ENCODE measurements at places on chromosomes 4 and X.

DNA sequence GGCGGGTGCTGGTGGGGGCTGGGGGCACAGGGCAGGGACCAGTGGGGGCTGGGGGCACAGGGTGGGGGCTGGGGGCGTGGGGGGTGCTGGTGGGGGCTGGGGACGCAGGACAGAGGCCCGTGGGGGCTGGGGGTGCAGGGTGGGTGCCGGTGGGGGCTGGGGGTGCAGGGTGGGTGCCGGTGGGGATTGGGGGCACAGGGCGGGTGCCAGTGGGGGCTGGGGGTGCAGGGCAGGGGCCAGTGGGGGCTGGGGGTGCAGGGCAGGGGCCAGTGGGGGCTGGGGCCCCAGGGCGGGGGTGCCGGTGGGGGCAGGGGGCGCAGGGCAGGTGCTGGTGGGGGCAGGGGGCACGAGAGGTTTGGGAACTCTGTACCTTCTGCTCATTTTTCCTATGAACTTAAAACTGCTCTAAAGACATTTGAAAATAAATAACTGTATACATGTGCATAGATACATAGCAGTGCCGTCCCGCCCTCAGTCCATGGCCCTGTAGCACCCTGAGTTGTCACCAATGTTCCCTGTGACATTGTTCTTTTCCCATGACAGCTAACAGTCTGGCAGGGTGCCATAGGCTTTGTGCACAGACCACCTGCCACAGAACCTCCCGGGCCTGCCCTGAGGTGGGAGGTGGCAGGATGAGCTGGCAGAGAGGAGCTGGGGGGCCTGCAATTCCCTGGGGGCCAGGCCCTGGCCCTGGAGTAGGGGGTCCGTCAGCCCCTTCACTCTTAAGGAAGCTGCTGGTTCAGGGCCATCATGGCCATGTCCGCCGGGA lies 35.6 kb upstream of the ADRA2C start:
- DNase-seq, result no peak

DNA sequence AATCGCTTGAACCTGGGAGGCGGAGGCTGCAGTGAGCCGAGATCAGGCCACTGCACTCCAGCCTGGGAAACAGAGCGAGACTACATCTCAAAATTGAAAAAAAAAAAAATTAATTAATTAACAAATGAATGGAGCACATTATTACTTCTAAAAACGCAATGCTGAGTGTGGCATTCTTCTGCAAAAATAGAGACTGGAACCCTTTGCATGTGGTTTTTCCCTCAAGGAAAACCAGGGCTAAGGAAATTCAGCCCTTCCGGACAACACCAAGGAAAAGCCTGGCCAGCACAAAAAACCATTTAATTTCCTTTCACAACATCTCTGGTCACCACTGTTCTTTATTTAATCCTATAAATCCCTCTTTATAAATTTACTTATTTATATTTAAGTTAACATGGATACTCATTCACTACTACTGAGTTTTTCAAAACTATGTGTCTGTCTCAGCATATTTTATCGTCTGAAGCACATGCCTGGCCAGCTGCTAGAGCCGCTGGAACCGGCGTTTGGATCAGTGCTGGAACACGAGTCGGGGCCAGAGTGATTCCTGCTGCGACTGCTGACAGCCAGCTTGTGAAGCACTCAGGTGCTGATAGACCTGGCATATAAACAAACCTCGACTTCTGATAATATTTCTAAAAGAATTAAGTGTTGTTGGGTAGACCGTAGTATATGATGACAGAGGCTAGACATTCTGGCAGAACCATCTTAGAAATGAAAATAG lies 84.5 kb upstream of the WWC2 start:
- DNase-seq, result no peak

DNA sequence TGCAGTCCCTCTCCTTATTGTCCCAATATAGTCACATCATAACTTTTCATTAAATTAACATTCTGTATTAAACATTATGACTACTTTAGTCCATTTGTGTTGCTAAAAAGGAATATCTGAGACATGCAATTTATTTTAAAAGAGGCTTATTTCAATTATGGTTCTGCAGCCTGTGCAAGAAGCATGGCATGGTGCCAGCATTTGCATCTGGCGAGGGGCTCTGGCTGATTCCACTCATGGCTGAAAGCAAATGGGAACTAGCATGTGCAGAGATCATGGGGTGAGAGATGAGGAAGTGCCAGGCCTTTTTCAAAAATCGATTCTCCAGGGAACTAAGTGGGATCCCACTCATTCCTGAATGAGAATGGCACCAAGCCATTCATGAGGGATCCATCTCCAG lies 476.3 kb upstream of the RPS6KA3 start:
- peak; percentile 43 for DNase-seq

GRCh38 chrX:51737091-51737490 lies 6.2 kb upstream of the GSPT2 start:
- DNase-seq, result no peak

- no peak for DNase-seq
These were observed 293.8 kb upstream of the ARSJ start for GRCh38 chr4:114273238-114273637.

- DNase-seq, result no peak
These were observed 508.5 kb upstream of the FAT1 start for GRCh38 chr4:187232196-187232595.

GRCh38 chr4:157012296-157012695 lies 40.7 kb upstream of the PDGFC start:
- DNase-seq, result no peak

- DNase-seq, result no peak
These were observed 221.6 kb upstream of the FTHL17 start for GRCh38 chrX:31293409-31293808.

DNA sequence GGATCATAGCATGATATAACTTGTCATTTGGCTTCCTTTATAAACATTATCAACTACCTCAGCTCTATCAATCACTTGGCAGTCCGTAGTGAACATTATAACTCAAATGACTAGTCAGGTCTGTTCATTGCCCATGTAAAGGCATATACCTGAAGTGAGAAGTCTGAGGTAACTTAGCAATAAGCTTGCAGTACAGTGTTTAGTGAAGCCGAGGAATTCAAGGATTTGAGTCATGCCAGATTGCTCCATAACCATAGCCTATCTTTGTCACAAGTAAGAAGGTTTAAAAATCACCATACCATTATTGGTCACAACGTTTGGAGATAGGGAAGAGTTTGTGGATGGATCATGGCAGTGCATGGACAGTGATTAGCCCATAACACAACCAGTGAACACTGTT lies 41.6 kb downstream of the AR start:
- DNase-seq, result no peak

DNA sequence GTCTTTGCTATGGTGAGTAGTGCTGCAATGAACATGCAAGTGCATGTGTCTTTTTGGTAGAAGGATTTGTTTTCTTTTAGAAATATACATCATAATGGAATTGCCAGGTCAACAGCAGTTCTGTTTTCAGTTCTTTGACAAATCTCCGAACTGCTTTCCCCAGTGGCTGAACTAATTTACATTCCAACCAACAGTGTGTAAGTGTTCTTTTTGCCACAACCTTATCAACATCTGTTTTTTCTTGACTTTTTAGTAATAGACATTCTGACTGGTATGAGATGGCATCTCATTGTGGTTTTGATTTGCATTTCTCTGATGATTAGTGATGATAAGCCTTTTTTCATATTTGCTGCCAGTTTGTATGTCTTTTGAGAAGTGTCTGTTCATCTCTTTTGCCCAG lies 406.3 kb downstream of the DTHD1 start:
- DNase-seq, result no peak

- no peak for DNase-seq
These were observed 738 bp upstream of the HPF1 start for GRCh38 chr4:169758401-169758962.

DNA sequence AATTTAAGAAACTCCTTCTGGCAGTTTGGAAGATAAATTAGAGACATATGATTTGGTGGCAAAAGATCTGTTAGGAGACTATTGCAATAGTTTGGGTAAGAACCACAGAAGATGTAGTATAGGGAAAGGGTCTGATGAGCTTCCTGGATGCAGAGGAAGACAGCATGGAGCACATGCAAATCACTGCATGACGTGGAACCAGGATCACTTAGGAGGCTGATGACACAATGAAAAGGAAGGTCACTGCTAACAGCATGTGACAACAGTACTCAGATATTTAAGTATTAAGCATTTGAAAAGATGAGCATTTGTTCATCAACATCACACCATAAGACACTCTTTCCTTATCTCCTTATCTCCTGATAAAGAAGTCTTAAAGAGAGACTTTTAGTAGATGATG lies 167.8 kb upstream of the LDB2 start:
- DNase-seq, result no peak

GRCh38 chrX:109299091-109299490 lies 182.8 kb downstream of the GUCY2F start:
- DNase-seq, result no peak

DNA sequence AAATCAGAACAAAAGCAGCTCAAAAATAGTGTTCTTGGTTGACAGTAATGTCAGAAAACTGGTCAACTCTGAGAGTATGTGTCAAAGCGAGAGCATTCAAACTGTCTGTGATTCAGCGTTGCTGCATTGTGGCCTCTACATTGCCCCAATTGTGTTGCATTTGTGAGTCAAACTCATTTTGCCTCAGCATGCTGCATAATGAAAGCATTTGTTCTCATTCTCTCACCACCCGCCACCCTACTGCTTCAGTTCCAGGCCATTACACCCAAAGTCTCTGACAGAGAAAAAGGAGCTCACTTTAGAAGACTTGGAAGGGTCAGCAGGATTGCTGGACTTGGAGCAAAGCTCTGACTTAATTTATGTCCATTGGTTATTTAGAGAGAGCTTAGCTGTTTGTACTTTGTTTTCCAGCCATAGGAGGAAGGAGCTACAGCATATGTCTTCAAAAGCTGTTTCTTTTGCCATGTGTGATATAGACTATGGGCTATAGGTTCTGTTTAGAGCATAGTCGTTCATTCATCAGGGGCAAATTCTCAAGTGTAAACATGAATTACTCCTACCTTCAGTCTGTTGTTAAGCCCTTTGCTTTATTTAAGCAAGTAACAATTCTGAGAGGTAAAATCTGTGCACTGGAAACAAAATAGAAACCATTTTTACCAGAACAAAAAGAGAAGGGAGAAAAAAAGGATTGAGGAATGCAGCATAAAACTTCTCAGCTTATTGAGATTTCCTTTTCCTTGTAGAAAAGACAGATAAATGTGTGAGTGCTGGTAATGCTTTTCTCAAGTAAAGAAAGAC lies 153.4 kb upstream of the ANK2 start:
- peak; percentile 66 for DNase-seq

GRCh38 chr4:159655547-159655946 lies 552.7 kb downstream of the RAPGEF2 start:
- DNase-seq, result no peak

- no peak for DNase-seq
These were observed 69.4 kb downstream of the KCNIP4 start for GRCh38 chr4:21879187-21879586.

- DNase-seq, result no peak
These were observed 14.5 kb downstream of the SOD3 start for GRCh38 chr4:24809815-24810405.

GRCh38 chrX:148878371-148878770 lies 378.0 kb downstream of the AFF2 start:
- DNase-seq, result no peak

DNA sequence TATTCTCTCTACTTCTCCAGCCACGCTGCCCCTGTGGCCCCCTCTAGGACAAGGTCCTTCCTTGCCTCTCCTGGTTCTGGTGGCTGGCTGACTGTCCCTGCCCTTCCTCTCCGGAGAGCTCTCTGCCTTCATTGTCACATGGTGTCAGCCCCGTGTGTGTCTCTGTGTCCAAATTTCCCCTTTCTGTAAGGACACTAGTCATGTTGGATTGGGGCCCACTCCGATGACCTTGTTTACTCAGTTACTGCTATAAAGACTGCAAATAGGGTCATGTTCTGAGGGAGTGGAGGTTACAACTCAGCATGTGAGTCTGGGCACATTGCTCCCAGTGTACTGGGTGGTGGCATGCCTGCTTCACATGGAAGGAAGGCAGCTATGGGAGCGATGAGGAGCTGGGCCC lies 129.5 kb upstream of the PSAPL1 start:
- no peak for DNase-seq

GRCh38 chr4:86878640-86879039 lies 13.6 kb downstream of the C4orf36 start:
- no peak for DNase-seq

GRCh38 chrX:50098749-50099148 lies 102.1 kb downstream of the AKAP4 start:
- no peak for DNase-seq

DNA sequence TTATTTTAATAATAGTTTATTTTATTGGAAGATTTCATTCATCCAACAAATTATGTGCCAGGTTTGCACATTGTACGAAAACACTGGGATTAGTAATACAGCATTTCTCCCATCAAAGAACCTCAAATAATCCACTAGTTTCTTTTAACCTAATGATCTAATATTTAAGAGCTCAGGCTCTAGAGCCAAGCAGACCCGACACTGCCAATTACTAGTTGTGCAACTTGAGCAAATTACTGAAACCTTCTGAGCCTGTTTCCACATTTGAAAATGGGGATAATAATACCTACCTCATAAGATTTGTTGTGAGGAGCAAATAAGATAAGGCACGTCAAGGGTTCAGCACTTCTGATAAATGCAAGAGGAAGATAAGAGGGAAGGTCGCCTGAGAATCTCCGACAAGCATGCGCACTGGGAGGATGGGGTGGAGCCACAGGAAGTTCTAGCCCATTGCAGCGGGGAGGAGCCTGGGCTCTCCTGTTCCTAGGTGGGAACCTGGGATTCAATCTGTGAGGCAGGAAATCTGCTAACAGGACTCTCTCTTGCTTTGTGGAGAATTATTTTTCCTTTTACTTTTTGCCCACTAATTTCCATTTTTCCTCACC lies 141.5 kb upstream of the SMAD1 start:
- no peak for DNase-seq

DNA sequence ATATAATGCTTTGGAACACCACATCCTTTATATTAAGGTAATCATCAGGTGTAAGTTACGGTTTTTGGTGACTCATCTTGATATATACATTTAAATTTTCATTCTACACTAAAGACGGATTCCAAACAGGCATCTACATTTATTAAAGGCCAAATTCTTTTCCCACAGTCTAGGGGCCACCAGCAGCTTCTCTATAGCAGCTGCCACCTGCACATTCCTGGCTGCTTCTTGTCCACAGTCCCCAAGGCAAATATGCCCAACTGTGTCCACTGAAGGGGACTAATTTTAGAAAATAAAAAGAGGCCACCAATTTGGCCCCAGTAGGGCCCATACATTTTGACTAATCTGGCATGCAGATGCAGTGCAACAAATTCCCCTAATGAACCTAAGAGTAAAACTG lies 96.6 kb downstream of the EFHC2 start:
- DNase-seq, result no peak

GRCh38 chrX:139332441-139332840 lies 198.1 kb upstream of the F9 start:
- no peak for DNase-seq

DNA sequence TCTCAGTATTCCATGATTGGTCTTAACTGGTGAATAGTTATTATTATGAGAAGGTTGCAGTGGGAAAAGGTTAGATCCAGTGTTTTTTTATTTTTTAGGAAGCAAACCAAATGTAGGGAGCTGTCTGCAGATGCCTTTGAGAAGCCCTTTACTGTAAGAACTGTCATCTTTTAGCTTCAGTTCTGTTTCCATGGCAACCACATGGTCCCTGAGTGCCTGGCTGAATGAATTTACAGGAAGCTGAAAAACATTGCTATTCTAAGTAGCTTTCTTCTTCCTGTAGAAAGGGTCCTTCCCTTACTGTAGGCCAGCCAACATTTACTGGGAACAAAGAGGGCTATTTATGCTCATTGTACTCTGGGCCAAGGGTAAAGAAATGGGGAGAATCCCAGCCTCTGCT lies 103.3 kb downstream of the DCLK2 start:
- DNase-seq, result no peak

Data from head of caudate nucleus (tissue), 42 donors.